Umbilical cord (tissue), 2 donors: ENCODE measurements at places on chromosomes 13 and 19.
A peak's percentile ranks its signal among the peaks of the same experiment; 100 is the strongest.

DNA sequence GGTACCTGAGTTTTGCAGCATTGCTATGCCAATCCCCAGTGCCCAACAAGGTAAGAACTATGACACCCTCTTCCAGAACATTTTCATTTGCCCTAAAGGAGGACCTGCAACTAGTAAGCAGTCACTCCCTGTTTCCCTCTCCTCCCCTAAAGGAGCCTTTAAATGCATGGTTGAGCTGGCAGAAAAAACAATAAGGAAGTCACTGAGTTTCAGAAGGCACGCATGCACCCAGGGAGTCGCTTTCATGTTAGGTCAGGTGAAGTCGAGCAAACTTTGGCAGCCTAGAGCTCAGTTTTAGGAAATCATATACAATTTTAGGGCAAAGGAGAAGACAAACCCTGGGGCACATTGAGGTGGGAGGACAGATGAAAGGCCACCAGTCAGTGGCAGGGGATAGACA is 11.8 kb downstream of the NLRP11 start:
- no peak for DNase-seq

DNA sequence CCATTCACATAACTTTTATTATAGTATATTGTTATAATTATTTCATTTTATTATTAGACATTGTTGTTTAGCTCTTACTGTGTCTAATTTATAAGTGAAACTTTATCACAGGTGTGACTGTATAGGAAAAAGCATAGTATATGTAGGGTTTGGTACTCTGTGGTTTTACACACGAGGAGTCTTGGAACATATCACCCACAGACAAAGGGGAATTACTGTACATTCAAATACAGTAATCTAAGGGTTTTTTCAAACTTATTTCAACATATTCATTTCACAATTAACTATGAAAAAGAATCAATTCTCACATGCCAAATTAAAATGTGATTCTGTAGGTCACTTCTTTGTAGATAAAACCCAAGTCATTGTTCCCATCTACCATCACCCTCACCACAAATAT is 46.0 kb downstream of the RBM26 start:
- DNase-seq: no peak

GRCh38 chr13:43407023-43407581 is 379.7 kb downstream of the ENOX1 start:
- no peak for DNase-seq

GRCh38 chr13:101434486-101434885 is 18.0 kb upstream of the ITGBL1 start:
- no peak for DNase-seq

DNA sequence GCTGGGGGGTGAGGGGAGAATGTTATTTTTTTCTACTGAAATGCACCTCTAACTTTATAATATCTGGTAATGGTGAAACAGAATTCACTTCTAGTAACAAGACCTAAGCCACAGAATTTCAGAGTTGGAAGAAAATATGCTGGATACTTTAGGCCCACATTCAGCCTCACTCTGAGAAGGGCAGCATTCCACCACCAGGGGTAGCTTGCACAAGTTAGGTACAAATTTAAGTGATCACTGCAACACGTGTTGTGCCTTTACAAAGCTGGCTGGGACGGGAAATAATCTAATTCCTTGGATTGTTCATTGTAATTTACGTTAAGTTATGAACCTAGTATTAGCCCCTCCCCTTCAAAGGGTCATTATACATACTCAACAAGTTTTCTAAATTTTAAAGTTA is 192.3 kb downstream of the RGCC start:
- no peak for DNase-seq

- DNase-seq: peak; percentile 8
These were observed 386.2 kb downstream of the IRS2 start for GRCh38 chr13:109400209-109400608.

- DNase-seq: peak; percentile 82
These were observed 27.5 kb downstream of the TBC1D4 start for GRCh38 chr13:75454497-75454896.

- peak; percentile 55 for DNase-seq
These were observed 7.9 kb upstream of the ARHGAP33 start for GRCh38 chr19:35767288-35768081.

DNA sequence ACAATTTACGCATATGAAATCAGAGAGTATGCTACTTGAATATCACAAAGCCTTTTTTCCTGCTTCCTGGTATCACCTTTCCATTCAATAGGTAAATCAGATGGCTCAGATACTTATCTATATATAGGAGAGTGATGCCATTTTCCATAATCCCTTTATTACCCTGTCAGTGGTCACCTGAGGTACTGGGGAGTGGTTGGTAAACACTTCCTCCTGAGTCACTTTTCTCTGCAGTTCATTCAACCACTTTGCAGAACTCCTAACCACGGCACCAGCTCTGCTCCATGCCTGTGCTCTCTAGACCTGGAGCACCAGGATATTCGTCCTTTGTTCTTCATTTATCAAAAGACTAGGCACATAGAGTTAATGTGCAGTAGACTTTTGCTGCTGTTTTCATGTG is 748.5 kb upstream of the KLHL1 start:
- DNase-seq: no peak

GRCh38 chr13:109874484-109875454 is 88.4 kb upstream of the IRS2 start:
- DNase-seq: peak; percentile 73

GRCh38 chr19:2047449-2048103 is 3.5 kb downstream of the MKNK2 start:
- DNase-seq: no peak

DNA sequence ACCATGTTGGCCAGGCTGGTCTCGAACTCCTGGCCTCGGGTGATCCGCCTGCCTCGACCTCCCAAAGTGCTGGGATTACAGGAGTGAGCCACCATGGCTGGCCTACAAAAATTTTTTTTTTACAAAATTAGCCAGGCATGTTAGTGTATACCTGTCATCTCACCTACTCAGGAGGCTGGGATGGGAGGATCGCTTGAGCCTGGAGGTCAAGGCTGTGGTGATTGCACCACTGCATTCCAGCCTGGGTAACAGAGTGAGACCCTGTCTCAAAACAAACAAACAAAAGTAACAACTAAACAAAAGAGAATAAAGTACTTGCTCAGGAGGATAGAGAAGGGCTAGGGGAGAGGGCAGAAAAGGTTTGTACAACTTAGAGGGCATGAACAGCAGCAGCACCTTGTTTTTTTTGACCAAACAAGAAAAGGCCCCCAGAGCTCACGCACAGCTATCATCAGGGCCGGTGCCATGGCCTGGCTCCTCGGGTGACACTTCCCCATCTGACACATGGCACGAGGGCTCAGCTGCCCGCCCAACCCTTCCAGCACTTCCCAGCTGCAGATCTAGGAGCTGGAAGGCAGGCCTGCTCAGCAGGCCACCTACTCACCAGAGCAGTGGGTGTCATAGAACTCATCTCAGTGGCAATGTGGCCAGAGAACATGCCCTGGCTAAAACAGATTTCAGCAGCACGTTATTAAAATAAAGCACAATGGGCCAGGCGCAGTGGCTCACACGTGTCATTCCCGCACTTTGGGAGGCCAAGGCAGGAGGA is 8.6 kb upstream of the SLC7A9 start:
- no peak for DNase-seq

DNA sequence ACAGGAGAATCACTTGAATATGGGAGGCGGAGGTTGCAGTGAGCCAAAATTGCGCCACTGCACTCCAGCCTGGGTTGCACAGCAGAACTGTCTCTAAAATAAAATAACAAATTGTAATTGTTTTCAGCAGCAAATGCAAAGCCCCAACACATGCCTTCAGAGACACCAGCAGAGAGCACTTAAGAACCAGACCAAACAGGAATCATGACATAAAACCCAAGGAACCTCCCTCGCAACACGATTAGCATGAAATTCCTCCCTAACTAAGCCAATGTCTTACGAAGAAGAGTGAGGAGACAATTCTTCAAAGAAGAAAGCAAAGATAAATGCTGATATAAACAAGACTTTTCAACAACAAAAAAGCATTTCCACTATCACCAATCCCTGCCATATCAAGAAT is 40.1 kb downstream of the PSPC1 start:
- DNase-seq: no peak

GRCh38 chr13:100100115-100100879 is 11.4 kb downstream of the PCCA start:
- DNase-seq: peak; percentile 18

DNA sequence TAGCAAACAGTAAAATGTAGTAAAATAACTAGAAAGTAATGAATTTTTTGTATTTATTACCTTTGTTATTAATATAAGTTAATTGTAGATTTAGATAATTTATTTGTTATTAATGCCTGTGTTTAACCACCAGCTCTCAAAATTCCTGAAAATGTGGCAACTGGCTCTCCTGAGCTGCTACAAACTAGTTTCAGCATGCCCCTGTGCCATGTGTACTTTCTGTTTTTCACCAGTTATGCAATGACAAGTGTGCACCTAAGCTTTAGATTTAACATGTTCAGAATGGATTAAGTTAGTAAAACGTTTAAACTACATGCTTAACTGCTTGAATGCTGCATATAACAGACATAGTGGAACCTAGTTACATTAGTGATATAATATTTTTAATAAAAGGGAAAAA is 88.1 kb downstream of the POSTN start:
- peak; percentile 21 for DNase-seq

DNA sequence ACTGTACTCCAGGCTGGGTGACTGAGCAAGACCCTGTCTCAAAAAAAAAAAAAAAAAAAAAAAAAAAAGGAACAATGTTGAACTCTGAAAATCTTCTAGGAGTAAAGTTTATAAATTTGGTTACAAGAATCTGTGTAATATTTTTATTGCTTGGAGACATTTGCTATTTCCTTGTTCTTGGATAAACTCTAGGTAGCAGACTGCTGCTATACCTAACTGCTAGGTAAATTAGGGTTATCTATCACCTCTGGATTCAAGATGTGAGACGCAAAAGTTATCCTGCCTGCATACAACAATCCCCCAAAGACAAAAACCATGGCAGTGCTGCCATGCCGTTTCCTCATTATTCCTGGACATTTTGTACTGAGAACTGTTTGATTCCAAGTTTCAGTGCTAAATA is 33.7 kb downstream of the UBL3 start:
- DNase-seq: no peak

DNA sequence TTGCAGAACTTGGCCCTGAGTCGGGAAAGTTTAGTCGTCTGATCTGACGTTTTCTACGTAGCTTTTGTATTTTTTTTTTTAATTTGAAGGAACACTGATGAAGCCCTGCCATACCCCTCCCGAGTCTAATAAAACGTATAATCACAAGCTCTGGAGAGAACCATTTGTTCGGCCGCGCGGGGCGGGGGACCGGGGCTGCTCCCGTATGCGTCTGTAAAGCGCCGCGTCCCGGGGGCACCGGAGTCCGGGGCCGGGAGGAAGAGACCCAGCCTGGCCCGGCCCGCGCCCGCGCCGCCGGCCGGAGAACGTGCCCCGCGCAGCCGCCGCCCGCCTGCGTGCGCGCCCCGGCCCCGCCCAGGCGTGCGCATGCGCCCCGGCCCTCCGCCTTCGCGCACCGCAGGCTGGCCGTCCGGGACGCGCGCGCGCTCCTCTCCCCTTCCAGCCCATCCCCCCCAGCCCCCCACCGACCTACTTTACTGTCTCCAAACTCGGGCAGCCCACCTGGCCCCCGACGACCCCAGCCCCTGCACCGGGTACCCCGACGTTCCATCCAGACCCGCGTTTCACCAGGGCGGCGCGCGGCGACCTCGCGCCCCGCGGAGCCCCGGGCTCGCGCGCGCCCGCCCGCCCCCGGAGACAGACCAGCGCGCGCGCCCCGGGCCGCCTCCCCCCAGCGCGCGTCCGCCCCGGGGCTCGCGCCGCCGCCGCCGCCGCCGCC is 785 bp upstream of the USF2 start:
- DNase-seq: peak; percentile 77

DNA sequence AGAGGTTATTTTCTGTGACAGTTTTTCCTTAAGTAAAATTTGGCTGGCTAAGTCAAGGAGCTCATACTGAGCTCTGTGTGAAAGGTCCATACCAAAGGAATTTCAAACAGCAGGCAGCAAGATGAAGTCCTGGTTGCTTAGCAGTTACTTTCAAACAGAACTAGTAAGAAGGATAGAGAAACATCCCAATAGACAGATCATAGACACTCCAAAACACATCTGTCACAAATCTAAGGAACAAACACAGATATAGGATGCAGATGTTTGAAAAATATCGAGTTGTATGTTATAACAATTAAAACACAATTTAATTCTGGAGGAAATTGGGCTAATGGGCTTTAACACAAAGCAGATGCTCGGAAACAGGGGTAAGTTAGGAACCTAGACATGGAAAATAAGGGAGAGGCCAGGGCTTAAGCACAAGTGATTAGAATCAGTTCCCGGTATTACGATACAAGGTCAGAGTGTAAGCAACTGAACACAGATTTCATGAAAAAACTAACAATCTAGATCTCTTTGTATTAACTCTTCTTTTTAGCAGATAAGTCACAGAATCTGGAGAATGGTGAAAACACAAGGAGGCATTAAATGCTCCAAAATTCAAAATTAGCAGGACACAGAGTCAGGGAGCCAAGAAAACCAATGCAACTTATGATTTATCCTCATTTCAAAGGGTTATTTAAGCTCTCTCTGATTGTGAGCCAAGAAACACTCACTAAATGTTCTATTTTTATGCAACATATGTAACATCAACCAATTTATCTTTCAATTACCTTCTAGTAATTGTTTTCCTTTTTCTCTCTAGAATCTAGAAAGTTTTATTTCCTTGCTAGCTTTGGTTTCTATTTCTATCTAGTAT is 1992.9 kb upstream of the PCDH20 start:
- peak; percentile 67 for DNase-seq

DNA sequence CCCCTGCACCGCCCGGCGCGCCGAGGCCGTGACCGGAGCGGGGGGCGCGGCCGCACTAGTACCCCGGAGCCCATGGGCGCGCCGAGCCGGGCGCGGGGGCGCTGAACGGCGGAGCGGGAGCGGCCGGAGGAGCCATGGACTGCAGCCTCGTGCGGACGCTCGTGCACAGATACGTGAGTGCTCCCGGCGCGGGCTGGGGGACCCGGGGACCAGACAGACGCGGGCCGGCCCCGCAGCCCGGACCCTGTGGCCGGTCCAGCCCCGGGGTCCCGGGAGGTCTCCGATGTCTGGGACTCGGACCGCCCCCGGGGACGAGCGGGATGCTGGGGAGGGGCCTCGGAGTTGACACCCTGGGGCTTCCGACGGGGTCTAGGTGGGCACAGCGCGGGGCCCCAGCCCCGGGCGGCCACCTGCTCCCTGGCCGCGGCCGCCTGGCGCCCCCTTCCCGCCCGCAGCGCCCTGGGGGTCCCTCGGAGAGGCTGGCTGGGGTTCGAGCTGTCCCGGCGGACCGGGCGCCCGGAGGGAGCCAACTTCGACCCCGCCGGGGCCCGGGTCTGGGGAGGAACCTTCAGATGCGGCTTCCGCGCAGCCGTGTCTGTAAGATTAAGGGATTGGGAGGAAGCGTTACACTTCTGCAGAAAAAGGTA is 568 bp downstream of the ATP11A start:
- peak; percentile 57 for DNase-seq

- DNase-seq: no peak
These were observed 218.0 kb downstream of the RGCC start for GRCh38 chr13:41675306-41675705.

GRCh38 chr13:30923418-30923817 is 9.0 kb upstream of the TEX26 start:
- peak; percentile 69 for DNase-seq

GRCh38 chr13:77810430-77810829 is 108.2 kb downstream of the EDNRB start:
- no peak for DNase-seq
